ENCODE measurements at places on chromosomes 7 and 10. TPM values are rescaled to one million over a fixed set of nuclear protein-coding genes. Genes with fewer than 3 reads are reported as not detected.

The MEOX2 gene
- total RNA-seq: not detected

The NUTM2A gene
- total RNA-seq: not detected

The IL2RA gene
- total RNA-seq: 989 TPM

The TRPV6 gene
- total RNA-seq: not detected

The PON1 gene
- total RNA-seq: not detected

The ERVW-1 gene
- total RNA-seq: not detected

The PAX4 gene
- total RNA-seq: not detected

The HTR5A gene
- total RNA-seq: not detected

DNA sequence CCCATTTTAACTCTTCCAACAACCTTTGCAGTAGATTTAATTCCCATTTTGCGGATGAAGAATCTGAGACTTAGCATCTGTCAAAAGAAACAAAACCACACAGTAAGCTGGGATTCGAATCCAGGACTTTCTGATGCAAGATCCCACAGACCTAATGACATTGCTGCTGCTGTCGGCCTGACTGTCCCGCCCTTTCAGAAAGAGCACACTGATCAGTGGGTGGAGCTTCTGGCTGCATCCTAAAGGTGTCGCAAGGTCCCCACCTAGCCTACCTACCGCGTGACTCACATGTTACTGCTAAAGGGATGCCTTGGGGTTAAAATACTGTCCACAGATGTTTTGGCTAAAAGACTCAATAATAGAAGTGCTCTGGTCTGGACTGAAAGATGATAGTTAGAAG, 134.7 kb downstream of the EMX2 start:
- no peak for DNase-seq

DNA sequence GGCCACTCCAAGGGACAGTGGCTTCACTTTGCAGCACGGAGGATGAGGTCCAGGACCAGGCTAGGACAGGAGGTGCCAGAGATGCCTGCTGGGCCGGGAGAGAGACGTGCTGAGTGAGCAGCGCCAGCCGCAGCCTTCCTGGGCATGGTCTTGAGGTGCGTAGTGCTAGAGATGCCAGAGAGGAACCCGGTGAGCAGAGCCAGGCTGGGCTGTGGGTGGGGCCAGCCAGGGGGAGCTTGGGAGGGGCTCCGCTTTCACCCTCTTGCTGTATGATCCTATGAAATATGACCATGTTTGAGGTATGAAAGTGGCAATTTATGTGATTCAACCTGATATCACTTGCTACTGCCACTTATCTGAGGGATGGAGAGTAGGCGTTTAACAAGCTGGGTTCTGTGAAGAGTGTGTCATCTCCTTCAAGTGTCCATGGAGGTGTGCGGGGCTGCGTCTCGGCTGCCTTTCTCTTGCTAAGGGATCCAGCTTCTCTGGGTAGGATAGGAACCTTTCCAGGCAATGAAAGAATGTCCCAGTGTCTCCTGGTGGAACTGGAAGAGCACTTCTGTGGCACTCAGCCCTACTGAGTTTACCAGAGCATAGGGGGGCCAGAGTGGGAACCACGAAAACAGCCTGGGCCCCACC, 518.4 kb upstream of the FOXK1 start:
- no peak for DNase-seq

DNA sequence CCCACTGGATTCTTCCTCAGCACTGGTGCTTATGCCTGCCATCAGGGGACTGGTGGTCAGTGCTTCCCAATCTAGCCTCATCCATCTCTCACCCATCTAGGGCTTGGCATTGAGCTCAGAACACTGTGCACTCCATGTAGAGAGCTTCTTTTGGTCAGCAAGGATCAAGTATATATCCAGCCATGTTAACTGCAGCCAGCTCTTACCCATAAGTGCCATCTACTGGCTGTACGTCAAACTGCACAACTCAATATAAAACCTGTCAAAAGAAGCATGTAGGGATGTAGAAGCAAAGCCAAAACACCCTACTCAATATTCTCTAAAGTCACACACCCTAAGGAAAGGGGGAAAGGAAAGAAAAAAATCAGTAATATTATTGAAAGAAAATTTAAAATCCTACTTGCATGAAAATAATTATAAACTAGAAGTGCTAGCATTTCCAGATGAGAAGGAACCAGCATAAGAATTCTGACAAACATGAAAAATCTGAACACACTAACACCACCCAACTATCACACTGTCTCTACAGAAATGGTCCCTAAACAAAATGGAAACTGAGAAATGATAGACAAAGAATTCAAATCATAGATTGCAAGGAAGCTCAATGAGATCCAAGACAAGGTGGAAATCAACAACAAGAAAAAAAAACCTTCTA, 531.1 kb upstream of the STEAP1 start:
- peak; percentile 85 for DNase-seq

DNA sequence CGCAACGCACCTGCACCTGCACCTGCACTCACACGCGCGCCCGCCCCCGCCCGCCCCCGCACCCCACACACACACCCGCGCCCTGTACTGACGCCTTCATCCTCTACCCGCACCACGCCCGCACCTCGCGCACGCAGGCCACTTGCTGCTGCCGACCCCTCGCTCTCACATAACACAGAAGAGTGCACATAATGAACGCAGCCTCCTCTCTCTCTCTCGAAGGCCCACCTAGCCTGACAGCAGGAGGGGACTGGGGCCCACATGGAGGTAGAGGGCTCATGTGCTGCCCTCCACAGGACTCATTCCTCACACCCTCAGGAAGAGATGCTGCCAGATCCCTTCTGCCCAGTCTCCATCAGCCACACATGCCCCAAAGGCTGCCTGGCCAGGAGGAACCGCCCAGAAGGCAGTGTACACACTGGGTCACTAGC, 432 bp upstream of the CAMK2B start:
- peak; percentile 54 for DNase-seq

- no peak for DNase-seq
These were observed 44.7 kb downstream of the KLF6 start for GRCh38 chr10:3740157-3740871.

DNA sequence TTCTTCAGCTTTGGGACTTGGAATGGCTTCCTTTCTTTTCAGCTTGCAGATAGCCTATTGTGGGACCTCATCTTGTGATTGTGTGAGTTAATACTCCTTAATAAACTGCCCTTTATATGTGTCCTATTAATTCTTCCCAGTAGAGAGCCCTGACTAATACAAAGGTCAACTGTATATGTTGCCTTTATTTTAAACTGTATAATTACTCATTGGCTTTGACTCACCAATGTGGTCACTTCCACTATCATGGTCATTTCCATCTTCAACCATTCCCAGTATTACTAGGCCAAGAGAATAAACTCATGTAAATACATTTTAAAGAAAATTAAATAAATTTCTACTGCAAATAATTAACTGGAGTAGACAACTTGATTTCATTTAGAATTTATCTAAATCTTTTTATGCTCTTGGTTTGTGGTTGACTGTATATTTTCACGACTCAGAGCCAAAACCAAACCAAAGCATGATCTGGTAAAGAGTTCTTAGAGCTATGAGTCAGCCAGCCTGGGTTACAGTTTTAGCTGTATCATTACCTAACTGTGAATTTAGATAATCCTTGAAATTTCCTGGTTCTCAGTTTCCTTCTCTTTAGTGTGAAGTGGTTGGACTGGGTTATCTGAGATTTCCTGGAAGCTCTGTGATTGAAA, 188.4 kb downstream of the PPP1R3A start:
- no peak for DNase-seq

- no peak for DNase-seq
These were observed 92.3 kb downstream of the BMPR1A start for GRCh38 chr10:86848747-86849146.

- no peak for DNase-seq
These were observed 16.3 kb upstream of the BAMBI start for GRCh38 chr10:28661035-28661434.

DNA sequence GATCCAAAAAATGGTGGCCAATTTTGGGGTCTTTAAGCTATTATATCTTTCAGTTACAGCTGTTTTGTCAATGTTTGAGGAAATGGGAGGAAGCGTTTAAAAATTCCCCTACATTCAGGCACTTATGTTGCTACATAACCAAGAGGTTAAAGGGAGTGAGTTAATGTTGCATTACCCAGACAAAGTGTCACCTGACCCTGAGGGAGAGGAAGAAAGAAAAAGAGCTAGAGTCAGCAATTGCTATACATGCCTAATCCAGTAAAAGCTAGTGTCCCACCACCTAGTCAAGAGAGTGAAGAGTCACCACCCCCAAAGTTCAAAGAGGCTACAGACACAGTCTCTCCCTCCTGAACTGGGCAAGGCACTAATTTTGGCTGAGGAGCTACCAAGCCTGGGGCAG, 69.5 kb upstream of the ZNF92 start:
- DNase-seq: no peak

DNA sequence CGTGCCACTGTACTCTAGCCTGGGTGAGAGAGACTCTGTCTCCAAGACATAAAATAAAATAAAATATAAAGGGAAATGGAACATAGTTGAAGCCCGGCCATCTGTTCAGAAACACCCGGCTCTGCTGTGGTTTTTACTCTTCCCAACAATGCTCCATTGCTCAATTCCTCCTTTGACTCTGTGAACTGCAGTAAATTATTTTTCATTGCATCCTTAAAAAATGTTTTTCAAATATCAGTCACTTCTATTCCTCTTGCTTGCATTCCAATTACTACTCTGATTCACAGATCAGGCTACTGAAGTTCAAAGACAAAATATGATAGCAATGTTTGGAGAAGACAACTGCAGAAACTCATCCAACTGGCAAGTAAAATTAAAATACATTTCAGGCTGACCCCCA, 983.0 kb downstream of the SORCS1 start:
- no peak for DNase-seq

DNA sequence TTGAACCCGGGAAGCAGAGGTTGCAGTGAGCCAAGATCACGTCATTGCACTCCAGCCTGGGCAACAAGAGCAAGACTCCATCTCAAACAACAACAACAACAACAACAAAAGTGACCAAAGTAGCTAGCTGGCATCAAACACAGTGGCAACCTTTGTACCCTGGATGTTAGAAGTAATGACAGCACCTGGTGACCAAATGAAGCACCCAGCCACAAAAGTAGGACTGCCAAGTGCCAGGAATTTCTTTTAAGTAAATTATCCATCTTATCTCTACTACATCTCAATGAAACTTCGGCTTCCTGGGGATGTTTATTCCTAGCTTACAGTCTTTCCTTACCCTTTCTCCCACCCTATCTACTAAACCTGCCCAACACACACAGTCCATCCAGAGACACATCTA, 18.8 kb downstream of the SRPK2 start:
- no peak for DNase-seq

DNA sequence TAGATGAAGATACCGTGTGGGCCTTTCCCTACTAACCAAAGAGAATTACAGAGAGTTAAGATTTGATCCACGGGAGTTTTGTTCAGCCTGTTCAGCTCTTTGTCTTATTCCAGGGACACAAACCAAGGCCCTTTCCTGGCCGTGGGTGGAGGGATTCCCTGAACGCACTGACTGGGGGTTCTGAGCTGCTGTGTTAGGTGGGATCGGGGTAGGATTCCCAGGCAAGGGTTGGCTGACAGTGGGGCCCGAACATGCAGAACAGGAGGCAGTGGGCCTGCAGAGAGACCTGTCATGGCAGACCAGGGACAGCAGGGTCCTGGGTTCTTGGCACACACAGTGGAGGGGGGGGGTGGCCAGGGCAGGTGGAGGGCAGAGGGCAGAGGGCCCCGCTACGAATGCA, 89.5 kb upstream of the MKI67 start:
- DNase-seq: no peak

DNA sequence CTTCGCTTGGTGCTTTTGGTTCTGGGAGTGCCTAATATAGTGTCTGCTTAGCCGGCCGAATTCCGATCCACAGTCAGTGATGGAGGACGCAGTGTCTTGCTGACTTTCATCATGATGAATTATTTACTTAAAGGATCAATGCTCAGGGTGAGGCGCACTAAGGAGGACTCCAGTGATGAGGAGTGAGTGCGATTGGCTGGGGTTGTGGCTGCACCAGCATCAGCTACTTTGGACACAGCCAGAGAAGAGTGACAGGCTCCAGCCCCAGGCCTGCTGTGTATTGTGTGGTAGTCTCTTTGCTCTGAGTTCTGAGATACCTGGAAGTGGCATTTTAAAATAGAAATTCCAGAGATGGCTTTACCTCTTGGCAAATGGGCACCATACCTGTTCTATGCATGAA, 73.3 kb upstream of the ANLN start:
- DNase-seq: no peak

DNA sequence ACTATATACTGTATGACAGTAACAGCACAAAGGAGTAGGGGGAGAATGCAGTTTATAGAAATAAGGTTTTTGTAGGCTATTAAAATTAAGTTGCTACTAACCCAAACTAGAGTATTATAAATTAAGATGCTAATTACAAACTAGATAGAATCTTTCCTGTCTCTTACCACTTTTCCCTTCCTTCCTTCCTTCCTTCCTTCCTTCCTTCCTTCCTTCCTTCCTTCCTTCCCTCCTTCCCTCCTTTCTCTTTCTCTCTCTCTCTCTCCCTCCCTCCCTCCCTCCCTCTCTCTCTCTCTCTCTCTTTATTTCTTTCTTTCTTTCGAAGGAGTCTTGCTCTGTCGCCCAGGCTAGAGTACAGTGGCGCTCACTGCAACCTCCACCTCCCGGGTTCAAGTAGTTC, 36.4 kb upstream of the BRAF start:
- DNase-seq: no peak

GRCh38 chr10:132187430-132188138, 836 bp downstream of the DPYSL4 start:
- DNase-seq: peak; percentile 71

GRCh38 chr7:98137826-98138151, 31.1 kb downstream of the LMTK2 start:
- no peak for DNase-seq

DNA sequence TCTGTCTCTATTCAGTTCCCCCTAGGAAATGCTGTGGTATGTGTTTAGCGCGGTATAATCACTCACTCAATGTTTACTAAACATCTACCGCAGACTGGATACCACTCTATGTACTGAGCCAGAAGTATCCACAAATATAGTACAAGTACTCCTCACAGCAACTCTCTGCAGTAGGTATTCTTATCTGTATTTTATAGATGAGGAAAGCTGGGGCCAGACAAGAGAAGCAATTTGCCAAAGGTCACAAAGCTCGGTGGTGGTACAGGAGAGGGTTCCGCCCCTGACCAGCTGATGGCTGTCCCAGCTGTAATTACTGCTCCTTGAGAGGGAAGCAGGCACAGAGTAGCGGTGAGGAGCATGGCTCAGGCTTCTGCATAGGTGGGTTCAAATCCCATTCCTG, 184.1 kb downstream of the DOCK4 start:
- no peak for DNase-seq

DNA sequence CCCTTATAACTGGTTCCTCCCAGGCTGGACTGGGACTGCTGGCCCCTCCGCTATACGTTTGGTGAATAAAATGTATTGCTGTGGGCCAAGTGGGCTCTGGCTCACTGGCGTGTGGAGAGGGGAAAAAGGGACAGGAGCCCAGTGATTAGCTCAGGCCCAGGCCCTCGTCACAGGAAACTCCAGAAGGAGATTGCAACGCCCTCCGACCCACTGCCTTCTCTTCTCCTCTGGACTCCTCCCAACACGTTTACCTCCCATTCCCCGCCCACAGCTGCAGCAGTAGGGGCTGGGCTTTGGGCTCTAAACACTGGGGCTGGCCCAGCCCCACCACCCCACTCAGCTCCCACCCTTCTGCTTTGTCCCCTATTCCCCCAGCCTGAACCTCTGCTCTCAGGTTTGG, 173.9 kb downstream of the NEURL1 start:
- DNase-seq: no peak

GRCh38 chr10:114437473-114438292, 33.4 kb upstream of the AFAP1L2 start:
- DNase-seq: no peak

GRCh38 chr10:131818510-131819234, 82.1 kb upstream of the PPP2R2D start:
- DNase-seq: no peak

GRCh38 chr7:17651863-17652385, 288.4 kb downstream of the SNX13 start:
- no peak for DNase-seq

- no peak for DNase-seq
These were observed 20.4 kb downstream of the ZAN start for GRCh38 chr7:100753750-100754149.
